ENCODE measurements at places on chromosomes 4 and X.

DNA sequence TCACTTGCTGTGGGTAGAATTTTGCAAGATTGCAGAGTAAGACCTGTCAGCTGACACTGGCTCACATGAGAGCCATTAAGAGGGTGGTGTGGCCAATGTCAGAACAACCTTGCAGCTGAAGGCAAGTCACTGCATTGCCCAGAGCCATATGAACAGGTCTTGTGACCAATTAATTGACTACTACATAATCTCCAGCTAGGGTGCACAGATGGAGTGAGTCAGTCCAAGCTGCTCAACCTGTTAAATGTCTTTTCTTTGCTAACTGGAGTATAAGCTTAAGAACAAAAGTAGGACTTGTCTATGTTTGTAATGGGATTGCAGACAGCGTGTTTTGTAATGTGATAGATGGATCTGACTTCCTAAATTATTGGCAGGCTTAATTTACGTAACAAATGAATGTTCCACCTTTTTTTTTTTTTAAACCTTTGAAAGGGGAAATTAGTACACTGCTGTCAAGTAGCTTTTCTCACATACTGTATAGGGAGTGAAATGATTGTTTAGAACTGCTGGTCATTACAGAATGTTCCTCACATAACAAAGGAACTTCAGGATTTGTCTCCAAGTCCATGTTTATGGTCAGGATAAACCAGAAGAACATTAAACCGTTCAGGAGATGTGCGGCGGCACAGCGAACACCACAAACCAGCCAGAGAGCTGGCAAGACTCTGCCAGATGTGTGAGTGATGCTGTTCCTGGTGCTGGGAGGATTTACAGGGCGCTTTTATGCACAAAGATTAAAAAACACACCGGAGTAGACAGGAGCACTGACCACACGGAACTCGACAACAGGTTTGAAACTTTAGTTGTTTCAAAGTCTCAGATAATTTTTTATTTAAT is 37.0 kb downstream of the FNIP2 start:
- peak; percentile 92 for DNase-seq

DNA sequence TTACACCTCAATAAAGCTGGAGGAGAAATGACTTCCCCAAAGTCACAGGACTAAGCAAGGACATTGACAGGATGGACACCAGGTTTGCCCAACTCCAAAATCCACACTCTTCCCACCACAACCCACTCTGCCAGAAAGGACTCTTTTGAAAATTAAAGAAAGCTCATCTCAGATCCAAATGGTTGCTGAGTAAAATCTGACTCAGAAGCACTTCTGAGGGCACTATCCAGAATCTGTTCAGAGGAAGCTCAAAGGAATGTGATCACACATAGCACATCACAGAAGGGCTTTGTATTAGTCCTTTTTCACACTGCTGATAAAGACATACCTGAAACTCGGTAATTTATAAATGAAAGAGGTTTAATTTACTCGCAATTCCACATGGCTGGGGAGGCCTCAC is 155.5 kb downstream of the RAB28 start:
- DNase-seq, result no peak

DNA sequence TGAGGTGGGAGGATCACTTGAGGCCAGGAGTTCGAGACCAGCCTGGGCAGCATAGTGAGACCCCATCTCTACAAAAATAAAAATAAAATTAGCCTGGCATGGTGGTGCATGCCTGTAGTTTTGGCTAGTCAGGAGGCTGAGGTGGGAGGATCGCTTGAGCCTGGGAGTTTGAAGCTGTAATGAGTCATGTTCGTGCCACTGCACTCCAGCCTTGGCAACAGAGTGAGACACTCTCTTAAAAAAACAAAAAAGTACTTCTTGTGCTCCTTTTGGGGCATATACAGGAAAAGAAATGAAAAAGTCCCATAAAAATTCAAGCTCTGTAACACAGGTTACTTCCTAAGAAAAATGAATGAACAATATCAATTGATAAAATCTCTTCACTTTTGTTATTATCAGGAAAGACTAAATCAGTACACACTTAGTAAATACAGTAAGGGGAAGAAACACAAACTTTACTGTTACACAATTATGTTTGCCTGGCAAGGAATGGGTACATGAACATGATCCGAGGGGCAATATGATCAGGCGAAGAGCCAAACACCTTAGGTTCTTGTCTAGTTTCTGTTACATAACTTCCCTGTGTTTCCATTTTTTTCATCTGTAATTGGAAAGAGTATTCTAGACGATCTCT is 46.9 kb downstream of the CCDC158 start:
- peak; percentile 38 for DNase-seq

- DNase-seq, result no peak
These were observed 53.2 kb downstream of the MGST2 start for GRCh38 chr4:139718833-139719232.

GRCh38 chrX:103274284-103274683 is 2.3 kb downstream of the TCEAL5 start:
- DNase-seq, result no peak

- no peak for DNase-seq
These were observed 64.7 kb upstream of the UXT start for GRCh38 chrX:47723689-47724088.

DNA sequence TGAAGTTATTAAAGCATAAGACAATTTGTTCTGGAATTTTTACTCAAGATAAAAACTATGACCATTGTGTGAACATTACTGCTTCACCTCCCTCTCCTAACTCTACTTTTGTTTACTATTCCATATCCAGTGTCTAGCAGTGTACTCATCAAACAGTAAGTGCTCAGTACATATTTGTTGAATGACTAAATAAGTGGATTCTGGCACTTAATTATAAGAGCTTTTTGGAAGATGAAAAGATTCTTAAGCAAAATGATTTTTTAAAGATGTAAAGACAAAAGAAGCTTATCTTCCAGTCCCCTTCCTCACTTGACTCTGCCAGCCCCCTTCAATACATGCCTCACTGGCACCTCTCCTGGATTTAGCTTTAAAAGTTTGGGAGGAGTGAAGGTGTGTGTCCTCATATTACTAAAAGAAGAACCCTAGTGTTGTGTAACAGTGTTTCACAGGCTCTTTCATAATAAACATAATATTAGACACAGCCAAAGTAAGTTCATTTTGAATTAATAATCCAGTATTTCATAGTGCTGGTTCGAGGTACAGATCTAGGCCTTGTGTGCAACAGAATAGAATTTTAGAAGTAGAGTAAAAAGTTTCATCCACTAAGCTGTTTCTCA is 53.0 kb downstream of the GAB1 start:
- DNase-seq, result no peak

- DNase-seq, result peak; percentile 54
These were observed 99.9 kb upstream of the RAPGEF2 start for GRCh38 chr4:159002950-159003349.

GRCh38 chr4:78312989-78313753 is 238.4 kb upstream of the ANXA3 start:
- DNase-seq, result no peak

DNA sequence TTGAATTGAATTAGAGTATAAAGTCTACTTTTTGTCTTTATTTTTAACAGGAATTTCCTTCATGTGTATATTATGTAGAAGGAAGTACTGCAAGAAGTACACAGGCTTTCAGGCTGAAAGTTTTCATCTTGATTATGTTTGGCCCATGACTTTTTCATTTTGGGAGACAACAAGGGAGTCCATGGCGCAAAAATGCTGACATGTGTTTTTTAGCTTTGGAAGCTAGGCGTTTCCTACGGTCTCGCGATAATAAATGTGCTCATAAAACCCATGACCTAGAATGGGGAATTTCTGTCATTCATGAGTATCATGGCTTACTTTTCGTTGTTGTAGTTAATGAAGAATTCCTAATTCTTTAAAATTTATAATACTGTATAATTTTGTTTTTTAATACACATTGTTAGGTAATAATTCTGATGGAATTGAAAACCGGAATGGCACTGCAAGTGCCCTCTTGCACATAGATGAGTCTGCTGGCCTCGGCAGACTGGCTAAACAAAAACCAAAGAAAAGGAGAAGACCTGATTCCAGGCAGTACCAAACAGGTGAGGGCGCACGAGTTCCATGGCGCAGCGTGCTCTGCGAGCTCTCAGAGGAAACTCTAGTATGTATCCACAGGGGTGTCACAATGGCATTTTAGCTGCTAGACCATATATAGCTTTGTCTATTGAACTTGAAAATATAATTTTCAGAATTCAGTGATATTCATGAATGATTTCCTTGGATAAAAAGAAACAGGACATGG is 59.1 kb downstream of the ZFX start:
- no peak for DNase-seq

DNA sequence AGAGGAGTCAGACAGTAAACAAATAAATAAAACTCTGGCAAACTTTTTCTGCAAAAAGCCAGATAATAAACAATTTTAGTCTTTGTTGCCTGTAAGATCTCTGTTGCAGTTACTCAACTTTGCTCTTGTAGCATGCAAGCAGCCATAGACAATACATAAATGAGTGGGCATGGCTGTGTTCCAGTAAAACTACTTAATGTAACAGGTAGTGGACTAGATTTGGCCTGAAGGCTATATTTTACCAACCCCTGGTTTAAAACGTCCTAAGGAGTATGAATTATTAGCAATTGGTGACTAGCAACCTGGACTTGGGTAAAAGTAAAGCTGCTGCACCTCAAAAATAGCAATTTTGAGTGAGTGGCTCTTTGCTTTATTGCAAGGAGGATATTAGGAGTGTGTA is 30.9 kb downstream of the SLAIN2 start:
- DNase-seq, result peak; percentile 39

- no peak for DNase-seq
These were observed 56.5 kb downstream of the BMPR1B start for GRCh38 chr4:94814237-94814636.

Measured in renal cortical epithelial cell (primary cell).